Endothelial cell of umbilical vein (primary cell): ENCODE measurements at places on chromosomes 2 and 18. TPM values are rescaled to one million over a fixed set of nuclear protein-coding genes. Genes with fewer than 3 reads are reported as not detected.

The LYPD1 gene
- 59.0 and 76.6 TPM in 2 replicates for total RNA-seq

The DQX1 gene
- total RNA-seq = 0.44 and 0.69 TPM in 2 replicates

The DCC gene
- not detected in 2 replicates for total RNA-seq

The CCDC93 gene
- 29.3 and 35.1 TPM in 2 replicates for total RNA-seq

The CRYGD gene
- total RNA-seq = not detected in 2 replicates

The CD226 gene
- total RNA-seq = 0.20 and 0.25 TPM in 2 replicates

The UGT1A8 gene
- total RNA-seq = not detected in 2 replicates

The SRD5A2 gene
- total RNA-seq = not detected in 2 replicates

The PREB gene
- 45.6 and 47.2 TPM in 2 replicates for total RNA-seq

The FAM228A gene
- total RNA-seq = 1.00 TPM in 1 of 2 replicates, not detected in the other

The TMEM247 gene
- not detected in 2 replicates for total RNA-seq

The LHCGR gene
- total RNA-seq = not detected in 2 replicates

The STEAP3 gene
- 12.7 and 17.4 TPM in 2 replicates for total RNA-seq

The SERPINB11 gene
- total RNA-seq = not detected in 2 replicates

The R3HDM1 gene
- 36.2 and 36.6 TPM in 2 replicates for total RNA-seq

The DCDC2C gene
- total RNA-seq = not detected in 2 replicates

The LYG2 gene
- total RNA-seq = not detected in 2 replicates

The OTOF gene
- 0.16 and 0.22 TPM in 2 replicates for total RNA-seq

The PKDCC gene
- 5.9 and 6.9 TPM in 2 replicates for total RNA-seq

The MXD1 gene
- total RNA-seq = 10.6 and 11.7 TPM in 2 replicates

The APOB gene
- 0.09 and 0.25 TPM in 2 replicates for total RNA-seq

The PLGLB1 gene
- total RNA-seq = 0.75 and 1.8 TPM in 2 replicates

The TANC1 gene
- total RNA-seq = 86.3 and 99.4 TPM in 2 replicates

The SCYGR1 gene
- total RNA-seq = not detected in 2 replicates

The MC4R gene
- total RNA-seq = not detected in 2 replicates

The POMC gene
- 0.69 and 2.7 TPM in 2 replicates for total RNA-seq

The ABCA12 gene
- 0.05 TPM in 1 of 2 replicates, not detected in the other for total RNA-seq

The CCDC68 gene
- 1.0 and 2.9 TPM in 2 replicates for total RNA-seq

The COL4A3 gene
- total RNA-seq = not detected in 2 replicates

The CAPN13 gene
- total RNA-seq = not detected in 2 replicates

The GCG gene
- not detected in 2 replicates for total RNA-seq

The CREG2 gene
- 0.88 and 2.0 TPM in 2 replicates for total RNA-seq

The INHBB gene
- 0.67 and 1.8 TPM in 2 replicates for total RNA-seq

The ASAP2 gene
- 75.8 and 79.2 TPM in 2 replicates for total RNA-seq

The RRM2 gene
- total RNA-seq = 220 and 246 TPM in 2 replicates

The SCYGR4 gene
- not detected in 2 replicates for total RNA-seq

The ZNF892 gene
- total RNA-seq = 3.7 and 3.8 TPM in 2 replicates

The HES6 gene
- total RNA-seq = 5.1 and 5.4 TPM in 2 replicates

The BCS1L gene
- total RNA-seq = 43.0 and 57.4 TPM in 2 replicates

The ZNF396 gene
- total RNA-seq = 0.44 and 0.72 TPM in 2 replicates

The PPP1R1C gene
- total RNA-seq = 0.55 TPM in 1 of 2 replicates, not detected in the other

The LNPK gene
- 11.2 and 11.8 TPM in 2 replicates for total RNA-seq

The FHOD3 gene
- 0.58 and 1.5 TPM in 2 replicates for total RNA-seq

The ARMC9 gene
- total RNA-seq = 19.3 and 24.2 TPM in 2 replicates

The IL36B gene
- not detected in 2 replicates for total RNA-seq

The TTN gene
- 0.44 and 0.49 TPM in 2 replicates for total RNA-seq
